HEK293T (cell line): ENCODE measurements at places on chromosomes 3 and 15.

DNA sequence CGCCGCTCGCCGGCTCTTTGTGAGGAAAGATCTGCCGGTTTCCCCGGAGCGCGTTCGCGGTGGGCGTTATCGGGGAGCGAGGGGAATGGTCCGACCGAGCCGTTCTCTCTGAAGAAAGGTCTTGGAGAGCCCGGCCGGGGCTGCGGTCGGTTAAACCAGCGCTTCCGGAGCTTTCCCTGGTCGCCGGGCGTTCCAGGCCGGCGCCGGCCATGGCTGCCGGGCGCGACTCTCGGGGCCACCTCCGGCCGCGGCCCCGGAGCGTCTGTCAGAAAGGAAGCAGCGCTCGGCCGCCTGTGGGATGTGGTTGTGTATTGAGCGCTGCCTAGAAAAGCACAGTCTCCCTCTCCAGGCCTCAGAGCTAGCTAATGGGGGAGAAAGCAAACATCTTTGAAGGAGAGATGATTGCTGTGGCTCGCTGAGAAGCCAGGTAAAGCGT is 731 bp downstream of the FYTTD1 start:
- peak; percentile 40 for DNase-seq

- DNase-seq = no peak
Observed at GRCh38 chr3:155316426-155316825, 22.9 kb upstream of the STRIT1 start.

GRCh38 chr3:185649414-185649813 is 63.3 kb downstream of the SENP2 start:
- no peak for DNase-seq

DNA sequence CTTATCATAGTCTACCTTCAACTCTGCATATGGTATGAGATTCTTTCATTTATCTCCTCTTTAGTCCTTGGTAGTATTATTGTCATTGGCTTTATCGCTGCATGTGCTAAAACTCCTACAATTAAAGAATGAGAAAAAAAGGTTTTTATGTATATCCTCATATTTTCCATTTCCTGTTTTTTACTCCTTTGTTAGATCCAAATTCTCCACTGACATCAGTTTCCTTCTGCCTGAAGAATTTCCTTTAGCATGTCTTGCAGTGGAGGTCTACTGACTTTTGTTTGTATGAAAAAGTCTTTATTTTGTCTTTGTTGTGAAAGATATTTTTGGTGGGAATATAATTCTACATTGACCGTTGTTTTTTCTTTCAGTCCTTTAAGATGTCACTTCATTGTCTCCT is 81.0 kb upstream of the TNIK start:
- no peak for DNase-seq

GRCh38 chr15:62799037-62799436 is 243.5 kb upstream of the TPM1 start:
- DNase-seq = no peak

GRCh38 chr15:76195506-76196268 is 115.6 kb downstream of the ETFA start:
- DNase-seq = no peak

DNA sequence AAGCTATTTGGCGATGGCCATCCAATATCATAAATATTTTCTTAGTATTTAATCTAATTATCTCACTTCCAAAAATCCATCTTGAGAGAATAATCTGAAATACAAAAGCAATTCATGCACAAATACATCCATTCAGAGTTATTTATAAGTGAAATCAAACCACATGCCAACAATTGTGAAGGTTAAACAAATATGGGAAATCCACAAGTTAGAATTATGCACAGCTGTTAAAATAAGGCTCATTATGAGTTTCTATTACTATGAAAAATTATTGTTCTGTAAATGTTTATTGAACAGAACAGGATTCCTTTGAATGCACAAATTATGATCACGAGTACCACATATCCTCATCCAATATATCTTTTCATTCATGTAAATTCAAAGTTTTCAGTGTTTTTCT is 267.7 kb downstream of the PLOD2 start:
- DNase-seq = no peak

- DNase-seq = no peak
Observed at GRCh38 chr15:55829826-55830225, 86.9 kb upstream of the PRTG start.

GRCh38 chr3:18717598-18717997 is 292.5 kb upstream of the SATB1 start:
- no peak for DNase-seq

GRCh38 chr15:40003116-40003916 is 35.7 kb downstream of the SRP14 start:
- DNase-seq = no peak

- DNase-seq = no peak
Observed at GRCh38 chr3:98930413-98930812, 28.9 kb upstream of the DCBLD2 start.

DNA sequence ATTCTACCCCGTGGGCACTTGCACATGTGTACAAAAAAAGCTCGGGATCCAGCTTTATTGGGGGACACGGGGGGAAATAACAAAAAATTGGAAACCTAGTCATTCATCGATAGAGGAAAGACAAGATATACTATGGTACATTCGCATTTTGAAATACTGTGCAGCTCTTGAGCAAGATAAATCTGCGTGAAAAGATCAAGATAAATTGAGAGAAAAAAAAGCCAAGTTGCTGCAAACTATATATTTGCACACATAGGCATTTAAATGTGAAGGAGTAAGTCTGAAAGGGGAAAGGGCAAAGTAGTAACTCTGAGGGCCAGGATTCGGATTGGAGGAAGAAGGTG is 620 bp upstream of the UBR1 start:
- no peak for DNase-seq

DNA sequence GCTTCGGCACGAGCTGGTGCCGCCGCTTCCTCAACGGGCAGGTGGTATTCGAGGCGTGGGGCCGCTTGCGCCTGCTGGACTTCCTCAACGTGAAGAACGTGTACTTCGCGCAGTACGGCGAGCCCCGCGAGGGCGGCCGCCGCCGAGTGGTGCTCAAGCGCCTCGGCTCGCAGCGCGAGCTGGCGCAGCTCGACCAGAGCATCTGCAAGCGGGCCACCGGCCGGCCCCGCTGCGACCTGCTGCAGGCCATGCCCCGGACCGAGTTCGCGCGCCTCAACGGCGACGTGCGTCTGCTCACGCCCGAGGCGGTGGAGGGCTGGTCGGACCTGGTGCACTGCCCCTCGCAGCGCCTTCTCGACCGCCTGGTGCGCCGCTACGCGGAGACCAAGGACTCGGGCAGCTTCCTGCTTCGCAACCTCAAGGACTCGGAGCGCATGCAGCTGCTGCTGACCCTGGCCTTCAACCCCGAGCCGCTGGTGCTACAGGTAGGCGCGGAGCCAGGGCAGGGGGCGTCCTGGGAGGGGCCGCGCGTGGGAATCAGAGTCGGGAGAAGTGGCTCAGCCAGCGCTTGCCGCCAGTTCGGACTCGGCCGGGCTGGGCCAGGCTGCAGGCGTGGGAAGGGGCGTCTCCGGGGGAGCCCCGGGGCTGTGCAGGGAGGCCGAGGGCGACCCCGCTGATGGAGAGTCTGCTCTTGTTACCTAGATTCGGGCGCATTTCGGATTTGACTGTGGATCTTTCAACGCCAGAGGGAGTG is 1.1 kb downstream of the DIPK2A start:
- DNase-seq = peak; percentile 30

DNA sequence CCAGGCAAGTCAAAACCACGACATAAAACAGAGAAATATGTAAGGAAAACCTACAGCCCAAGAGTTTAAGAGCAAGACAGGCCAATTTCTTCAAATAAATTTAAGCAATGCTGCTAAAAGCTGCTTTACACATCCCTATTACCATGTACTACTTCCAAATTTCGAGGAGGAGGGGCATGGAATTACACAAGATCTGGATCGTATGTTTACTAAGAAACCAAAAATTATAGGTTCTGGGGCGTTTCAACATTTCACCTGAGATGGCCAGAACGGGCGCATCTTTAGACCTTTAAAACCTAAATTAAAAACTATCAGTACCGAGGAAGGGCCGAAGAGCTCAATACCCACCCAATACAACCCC is 664 bp upstream of the NR2C2 start:
- DNase-seq = no peak
